ENCODE measurements at places on chromosomes 5 and 9. TPM values are rescaled to one million over a fixed set of nuclear protein-coding genes. Genes with fewer than 3 reads are reported as not detected.

MLANA gene
- not detected for total RNA-seq

GRCh38 chr9:111597852-111598732, 1.4 kb downstream of the PTGR1 start:
- peak; percentile 49 for DNase-seq

DNA sequence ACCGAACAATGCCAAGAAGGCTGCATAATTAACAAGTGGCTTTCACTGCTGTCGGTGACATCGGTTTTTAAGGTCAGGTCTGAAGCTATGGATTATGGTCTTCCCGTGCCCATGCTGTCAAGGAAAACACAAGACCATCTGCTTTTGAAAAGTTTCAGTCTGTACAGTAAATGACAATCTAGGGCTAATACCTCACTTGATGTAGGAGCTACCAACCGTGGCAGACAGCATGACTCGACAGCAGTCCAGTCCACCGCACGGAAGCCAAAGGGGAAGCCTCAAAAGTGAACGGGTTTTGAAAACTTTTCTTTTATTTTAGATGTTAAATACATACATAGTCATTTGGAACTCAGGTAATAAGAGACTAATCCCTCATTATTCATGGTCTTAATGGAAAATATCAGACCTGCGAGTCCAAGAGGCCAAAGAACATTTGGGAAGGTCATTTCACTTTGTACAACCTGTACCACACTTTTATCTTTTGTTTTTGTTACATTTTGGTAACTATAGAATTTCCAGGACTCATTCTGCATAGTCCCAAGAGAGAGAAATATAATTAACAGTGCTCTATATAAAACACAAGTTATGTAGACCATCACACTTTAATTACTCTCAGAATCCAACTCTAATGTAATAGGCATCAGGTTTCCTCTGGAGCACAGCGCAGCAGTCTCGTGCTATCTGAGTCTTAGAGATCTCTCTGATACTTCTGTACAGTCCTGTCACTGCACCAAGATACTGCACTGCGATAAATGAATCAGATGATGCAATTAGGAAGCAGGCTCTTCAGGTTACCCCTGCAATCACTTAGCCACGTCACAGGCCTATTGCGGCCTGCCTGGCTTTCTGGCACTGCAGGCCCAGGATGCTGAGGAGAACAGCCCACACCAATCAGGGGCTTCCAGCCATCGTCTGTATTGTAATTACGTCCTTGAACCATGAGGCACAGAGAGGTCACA, 184.9 kb downstream of the FANCC start:
- DNase-seq = no peak

DNA sequence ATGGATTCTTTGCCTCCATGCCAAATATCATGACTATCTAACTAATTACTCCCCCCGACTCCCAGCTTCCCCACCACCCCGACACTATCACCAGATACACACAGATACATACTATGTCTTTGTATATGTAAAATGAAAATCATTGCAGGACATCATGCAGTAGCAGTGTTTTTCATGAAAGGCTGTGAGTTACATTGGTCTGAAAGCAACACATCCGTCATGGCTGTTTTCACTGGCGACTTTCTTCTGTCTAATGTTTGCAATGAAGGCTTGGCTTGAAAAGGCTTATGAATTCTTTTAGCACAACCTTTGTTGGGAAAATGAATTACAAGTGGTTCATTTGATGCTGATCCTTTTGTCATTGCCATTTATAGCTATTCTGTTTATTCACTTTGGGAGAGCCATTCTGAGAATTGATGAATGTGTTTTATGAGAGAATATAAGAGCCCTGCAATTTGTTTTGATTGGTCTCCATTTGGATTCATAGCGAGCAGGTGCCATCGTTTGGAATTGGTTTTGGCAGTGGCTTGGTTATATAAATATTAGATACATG, 103.4 kb downstream of the PIP5K1B start:
- no peak for DNase-seq

DNA sequence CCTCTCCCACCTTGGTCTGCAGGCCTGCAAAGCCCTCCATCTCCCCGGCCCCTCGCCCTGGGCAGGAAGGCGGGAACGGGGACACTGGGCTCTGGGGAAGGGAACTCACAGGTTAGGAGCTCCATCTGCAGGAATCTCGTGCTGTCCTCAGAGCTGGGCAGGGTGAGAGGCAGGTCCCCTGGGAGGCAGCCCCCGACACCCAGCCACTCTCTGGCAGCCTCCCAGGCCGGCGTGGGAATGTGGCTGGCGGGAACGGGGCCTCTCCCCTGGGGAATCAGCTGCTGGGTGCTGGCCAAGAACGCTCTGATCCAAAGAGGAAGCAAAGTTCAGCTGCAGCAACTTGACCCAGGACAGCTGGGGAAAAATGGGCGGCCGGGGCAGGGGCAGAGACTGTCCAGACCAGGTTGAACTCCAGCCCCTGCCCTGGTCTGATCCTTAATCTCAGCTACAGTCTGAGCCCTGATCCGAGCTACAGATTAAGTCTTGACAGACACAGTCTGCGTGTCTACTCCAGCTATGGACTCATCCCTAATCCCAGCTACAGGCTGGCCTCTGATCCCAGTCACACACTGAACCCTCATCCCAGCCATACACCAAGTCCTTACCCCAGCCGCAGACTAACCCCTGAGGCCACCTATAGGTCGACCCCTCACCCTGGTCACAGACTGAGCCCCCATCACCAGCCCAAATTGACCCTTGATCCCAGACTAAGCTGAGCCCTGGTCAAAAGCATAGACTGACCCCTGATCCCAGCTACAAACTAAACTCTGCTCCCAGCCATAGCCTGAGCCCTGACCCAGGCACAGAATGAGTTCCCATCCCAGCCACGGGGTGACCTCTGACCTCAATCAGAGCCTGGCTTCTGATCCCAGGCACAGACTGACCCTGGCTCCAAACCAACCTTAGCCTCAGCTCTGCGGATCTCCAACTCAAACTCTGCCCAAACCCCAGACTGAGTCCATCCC, 37.3 kb upstream of the EGFL7 start:
- DNase-seq = no peak

- no peak for DNase-seq
Measured at GRCh38 chr9:95067057-95067456, 250.5 kb downstream of the FANCC start.

- no peak for DNase-seq
Measured at GRCh38 chr9:20551835-20552234, 70.5 kb downstream of the MLLT3 start.

DNA sequence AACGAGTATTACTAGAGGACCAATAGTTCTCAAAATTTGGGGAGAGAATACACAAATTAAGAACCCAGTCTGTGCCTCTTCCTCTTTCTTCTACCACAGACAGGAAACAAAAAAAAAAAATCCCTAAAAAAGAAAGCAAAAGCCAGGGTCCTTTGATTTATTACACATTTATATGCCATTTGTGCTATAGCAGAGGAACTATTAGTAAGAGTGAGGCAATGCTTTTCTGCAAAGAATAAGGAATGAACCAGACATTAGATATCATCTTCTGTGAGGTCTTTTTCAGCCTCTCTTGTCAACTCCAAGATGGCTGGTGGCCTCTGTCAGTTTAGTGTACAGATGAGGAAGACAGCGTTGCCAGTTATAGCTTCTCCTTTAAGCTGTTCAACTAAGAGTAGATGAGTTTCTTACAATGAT, 127.6 kb downstream of the RFX3 start:
- DNase-seq = no peak

DNA sequence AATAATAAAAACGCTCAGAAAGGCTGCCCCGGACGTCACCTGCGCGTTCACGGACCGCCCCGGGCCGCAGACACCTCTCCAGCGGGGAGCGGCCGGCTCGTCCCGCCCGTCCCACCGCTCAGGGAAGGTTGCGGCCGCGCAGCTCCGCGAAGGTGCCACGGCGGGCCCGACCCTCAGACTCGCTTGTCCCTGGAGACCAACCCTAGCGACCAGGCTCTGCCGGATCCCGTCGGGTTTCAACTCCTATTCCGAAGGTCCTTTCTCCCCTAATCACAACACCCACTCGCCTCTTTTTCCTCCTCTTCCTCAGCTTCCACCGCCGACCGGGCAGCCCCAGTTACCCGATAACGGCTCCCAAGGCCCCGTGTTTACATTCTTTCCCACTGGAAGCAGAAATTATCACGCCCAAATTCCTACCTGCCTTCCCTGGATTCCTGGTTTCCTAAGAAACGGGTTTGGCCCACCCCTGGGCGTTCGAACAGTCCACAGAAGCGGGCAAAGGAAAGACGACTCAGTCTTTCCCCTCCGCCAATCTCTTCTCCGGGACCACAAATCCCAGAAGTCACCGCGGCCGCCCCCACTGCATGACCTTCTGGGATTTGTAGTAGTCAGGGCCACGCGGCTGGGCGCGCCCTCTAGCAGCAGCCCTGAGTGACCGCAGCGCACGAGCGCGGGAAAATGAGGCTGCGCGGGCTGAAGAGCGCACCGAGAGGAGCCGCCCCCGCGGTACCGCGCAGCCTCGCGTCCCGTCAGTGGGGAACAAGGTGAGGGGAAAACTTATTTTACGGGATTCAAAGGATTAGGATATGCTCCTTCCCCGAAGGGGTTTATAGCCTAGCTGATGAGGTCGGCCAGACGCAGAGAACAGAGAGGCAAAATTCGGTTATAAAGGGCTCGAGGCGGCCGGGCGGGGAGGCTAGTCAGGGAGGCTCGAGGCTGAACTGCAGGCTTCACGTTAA, at the start of gene TTC33:
TSS of gene TTC33 (minus strand) at position 555 of the 959 bp plus-strand sequence. CDS start 8,943 bp downstream, outside the sequence.
- DNase-seq = peak; percentile 96

NR4A3 gene
- total RNA-seq = 4.1 TPM

PGM5 gene
- not detected for total RNA-seq

- DNase-seq = no peak
Measured at GRCh38 chr9:83071626-83072025, 8.7 kb upstream of the RASEF start.

DNA sequence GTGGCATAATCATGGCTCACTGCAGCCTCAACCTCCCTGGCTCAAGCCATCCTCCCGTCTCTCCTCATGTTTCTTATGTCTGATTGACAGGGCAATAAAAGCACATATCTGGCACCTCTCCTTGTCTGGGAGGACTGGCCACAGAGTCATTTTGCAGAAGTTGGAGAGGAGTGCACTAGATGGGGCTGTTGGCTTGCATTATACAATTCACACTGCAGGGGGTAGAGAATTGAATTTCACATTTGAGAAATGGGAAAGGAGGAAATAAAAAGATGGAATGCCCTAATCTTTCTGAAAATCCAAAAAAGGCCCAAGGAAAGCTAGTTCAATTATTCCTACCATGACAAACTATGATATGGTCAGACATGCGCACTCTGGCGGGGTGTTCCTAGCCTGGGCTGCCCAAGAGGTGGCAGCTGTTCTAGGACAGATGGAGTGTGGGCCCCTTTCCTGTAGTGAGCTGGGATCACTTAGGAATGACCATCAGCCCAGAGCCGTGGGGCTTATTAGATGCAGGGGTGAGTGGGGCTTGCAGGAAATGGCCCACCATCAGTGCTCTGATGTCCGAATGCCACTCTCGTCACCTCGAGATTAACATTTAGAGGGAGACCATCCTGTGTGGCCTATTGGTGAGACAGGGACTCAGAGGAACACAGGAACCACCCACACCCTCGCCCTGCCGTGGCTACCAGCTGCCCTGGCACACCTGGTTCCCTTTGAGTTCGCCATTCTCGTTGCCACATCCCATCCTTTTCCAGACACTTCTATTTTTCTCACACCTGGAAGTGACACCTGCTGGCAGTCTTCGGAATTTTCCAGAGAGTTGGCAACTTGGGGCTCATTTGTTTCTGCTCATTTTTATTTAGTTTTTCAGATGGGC, 21.8 kb upstream of the ANKRD18A start:
- peak; percentile 55 for DNase-seq

IQGAP2 gene
- total RNA-seq = 1.4 TPM

CAMSAP1 gene
- 150 TPM for total RNA-seq

GRCh38 chr5:150486402-150487198, 21.3 kb upstream of the NDST1 start:
- DNase-seq = peak; percentile 76

DNA sequence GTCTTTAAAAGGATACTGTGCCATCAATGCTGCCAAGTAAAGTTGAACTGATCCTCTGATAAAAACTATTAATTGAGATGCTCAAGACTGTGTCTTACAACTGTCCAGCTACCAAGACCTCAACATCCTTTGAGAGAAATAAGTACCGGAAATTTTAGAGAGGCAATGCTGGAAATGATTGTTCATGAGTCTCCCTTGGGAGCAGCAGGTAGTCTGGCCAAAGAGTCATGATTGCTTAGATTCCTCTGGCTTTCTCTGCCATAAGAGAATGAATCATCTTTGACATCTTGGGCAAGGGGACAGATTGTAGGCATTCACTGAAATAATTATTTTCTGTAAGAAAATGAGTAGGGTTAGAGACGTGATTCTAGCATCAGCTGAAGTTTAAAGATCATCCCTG, 466.6 kb upstream of the DAB2 start:
- DNase-seq = no peak

GMCL2 gene
- total RNA-seq = not detected

DNA sequence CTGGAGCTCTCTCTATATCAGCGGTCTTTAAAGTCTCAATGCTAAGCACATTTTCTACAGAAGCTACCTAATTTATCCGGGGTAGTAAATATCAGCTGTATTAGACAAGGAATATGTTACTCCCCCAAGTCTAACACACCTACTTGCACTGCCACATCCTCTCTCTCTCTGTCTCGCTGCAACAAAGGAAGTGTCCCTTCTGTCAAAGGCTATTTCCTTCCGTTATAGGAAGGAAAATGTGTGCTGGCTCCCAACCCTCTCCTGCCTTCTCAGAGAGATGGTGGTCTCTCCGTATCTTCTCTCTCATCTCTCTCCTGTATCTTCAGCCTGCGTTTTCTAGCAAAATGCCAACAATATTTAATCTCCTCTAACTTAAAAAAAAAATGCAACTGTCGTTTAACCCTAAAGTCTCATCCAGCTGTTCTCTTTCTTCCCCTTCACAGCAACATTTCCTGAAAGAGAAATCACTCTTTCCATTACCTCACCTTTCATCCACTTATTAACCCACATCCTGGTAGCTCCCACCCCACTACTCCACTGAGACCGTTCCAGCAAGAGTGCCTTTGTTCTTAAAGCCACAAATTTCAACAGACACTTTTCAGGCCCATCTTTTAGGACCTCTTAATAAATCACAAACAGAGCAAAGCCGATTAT, 2.3 kb downstream of the TTF1 start:
- DNase-seq = no peak

GRCh38 chr5:73095564-73096238, 24.7 kb upstream of the TMEM171 start:
- DNase-seq = no peak

DNA sequence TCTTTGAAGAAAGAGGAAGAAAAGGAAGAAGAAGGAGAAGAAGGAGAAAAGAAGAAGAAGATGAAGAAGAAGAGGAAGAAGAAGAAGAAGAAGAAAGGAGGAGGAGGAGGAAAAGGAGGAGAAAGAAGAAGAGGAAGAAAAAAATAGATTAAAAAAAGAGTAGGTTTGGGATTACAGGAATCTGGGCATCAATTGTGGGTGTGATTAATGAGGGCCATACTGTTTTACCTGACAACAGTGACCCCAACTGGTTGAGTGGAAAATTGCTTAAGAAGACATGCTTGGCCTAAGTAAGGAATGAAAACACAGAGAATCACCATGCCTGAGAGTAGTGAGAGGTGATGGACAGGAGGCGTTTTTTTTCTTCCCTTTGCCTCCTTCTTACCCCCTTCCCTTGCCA, 114.6 kb downstream of the FAM170A start:
- no peak for DNase-seq

TRUB2 gene
- 30.0 TPM for total RNA-seq

C5orf15 gene
- 35.7 TPM for total RNA-seq

- peak; percentile 64 for DNase-seq
Measured at GRCh38 chr5:138632900-138633489, 57.8 kb upstream of the HSPA9 start.

NOTCH1 gene
- total RNA-seq = 64.2 TPM

- DNase-seq = no peak
Measured at GRCh38 chr5:42566652-42567295, 143.5 kb downstream of the GHR start.

GRCh38 chr5:133220851-133221674, 169.2 kb downstream of the HSPA4 start:
- no peak for DNase-seq

All from glutamatergic neuron (in vitro differentiated cells).